ENCODE measurements at places on chromosomes 1 and 21.
A peak's percentile ranks its signal among the peaks of the same experiment; 100 is the strongest.

DNA sequence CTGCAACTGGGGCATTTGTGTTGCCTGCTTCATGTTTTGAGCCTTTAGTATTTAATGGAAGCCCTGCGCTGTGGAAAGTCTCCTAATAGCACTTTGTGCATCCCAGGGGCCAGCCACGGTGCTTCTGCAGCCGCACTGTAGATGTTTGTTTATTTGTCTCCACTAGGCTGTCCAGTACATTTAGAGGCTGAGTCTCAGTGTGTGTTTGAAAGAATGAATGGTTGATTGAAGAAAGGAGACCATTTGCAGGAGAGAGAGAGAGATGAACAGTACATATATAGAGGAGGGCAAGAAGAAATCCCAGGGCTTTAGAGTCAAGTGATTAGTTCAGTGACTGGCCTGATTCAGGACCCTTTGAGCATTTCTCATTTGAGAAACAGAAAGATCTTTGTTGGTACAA, 33.9 kb downstream of the MPZL1 start:
- no peak for DNase-seq

DNA sequence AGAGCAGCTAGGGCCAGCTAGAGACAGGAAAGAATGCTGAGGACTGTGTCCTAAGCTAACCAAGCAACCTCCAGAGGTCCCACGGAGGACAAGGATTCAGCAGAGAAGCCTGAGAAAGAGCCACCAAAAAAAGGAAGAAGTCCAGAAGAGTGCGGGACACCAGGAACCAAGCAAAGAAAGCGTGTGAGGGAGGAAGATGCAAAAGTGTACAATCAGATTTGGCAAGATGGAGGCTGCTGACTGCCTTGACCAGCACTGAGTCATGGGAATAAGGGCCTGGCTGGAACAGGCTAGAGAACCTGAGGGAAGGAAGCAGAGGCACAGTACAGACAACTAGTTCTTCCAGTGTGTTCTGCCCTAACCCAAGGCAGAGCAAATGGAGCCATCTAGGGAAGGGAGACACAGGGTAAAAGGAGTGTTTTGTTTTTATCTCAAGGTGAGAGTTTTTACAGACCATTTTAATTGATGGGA, 18.5 kb downstream of the TP53BP2 start:
- DNase-seq: no peak

DNA sequence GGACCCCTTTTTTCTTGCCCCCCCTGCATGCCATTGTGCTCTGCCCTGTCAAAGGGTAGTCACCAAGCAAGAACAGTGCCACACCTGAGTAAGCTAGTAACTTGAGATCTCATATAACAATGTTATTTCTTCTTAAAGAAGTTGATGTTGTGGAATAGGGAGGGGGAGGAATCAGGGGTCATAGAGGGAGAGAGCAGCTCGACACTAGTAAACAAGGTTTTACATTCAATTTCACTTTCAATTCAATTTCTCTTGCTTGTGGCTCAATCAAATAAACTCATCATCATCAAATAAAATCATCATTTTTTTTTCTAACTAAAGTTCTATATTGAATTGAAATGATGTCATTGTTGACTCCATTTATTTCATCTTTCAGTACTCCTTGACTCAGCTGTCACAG, 106.4 kb downstream of the CRB1 start:
- DNase-seq: no peak

GRCh38 chr1:43653893-43654292, 3.9 kb downstream of the KDM4A start:
- no peak for DNase-seq

- DNase-seq: peak; percentile 38
Measured at GRCh38 chr21:25568246-25568645, 39.0 kb downstream of the MRPL39 start.

DNA sequence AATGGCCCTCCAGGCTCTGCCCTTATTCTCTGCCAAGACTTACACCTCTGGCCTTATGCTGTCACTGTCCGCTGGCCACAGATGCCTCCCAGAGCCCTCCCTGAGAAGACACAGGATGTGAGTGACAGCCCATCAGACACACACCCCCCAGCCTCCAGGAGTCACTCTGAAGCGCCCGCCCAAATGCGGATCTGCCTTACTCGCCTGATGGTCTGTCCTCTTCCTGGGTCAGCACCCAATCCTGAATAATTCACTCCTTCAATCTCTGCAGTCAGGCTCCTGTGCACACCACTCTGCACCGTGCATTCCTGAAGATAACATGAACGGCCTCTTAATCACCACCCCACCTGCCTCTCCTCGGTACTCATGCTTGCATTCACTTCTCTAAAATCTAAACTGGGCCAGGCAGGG, 14.7 kb downstream of the CLSTN1 start:
- no peak for DNase-seq

- no peak for DNase-seq
Measured at GRCh38 chr21:15872236-15872635, 142.5 kb downstream of the USP25 start.

DNA sequence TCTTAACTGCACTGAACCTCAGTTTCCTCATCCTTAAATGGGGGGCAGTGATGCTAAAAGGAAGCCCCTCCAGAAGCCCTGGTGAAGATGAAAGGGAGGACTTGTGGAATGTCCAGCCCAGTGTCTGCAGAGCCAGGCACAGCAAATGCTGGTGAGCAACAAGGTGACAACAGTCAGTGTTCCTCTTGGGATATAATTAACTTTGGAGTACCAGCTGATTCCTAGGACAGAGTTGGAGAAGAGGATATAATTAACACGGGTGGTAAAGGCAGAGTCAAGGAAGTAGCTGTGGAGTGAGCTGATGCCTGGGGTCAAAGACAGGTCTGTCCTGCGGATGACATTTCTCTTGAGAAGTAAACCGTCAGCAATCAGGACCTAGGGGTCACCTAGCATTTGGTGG, 60.7 kb upstream of the MRPS6 start:
- no peak for DNase-seq

DNA sequence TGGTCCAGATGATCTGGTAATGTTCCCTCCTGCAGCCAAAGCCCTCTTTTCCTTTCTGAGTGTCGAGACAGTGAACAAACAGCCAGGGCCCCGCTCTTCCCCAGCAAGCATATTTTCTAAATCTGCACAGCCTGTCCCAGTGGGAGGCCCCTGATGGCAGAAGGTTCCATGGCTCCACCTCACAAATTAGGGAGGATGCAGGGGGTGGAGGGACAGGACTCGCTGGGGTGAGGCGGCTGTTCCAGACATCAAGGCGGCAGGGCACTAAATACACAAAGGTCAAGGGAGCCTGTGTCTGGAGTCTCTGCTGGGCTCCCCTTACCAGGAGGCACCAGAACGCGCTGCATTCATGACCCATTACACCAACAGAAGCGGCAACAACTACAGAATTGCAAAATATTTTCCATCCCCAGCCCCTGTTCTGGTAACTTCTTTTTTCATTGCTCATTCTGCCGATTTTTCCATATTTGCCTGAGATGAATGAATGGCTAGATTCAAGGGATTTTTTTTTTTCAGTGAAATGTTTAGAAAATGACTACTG, 27.0 kb upstream of the PRELP start:
- no peak for DNase-seq

DNA sequence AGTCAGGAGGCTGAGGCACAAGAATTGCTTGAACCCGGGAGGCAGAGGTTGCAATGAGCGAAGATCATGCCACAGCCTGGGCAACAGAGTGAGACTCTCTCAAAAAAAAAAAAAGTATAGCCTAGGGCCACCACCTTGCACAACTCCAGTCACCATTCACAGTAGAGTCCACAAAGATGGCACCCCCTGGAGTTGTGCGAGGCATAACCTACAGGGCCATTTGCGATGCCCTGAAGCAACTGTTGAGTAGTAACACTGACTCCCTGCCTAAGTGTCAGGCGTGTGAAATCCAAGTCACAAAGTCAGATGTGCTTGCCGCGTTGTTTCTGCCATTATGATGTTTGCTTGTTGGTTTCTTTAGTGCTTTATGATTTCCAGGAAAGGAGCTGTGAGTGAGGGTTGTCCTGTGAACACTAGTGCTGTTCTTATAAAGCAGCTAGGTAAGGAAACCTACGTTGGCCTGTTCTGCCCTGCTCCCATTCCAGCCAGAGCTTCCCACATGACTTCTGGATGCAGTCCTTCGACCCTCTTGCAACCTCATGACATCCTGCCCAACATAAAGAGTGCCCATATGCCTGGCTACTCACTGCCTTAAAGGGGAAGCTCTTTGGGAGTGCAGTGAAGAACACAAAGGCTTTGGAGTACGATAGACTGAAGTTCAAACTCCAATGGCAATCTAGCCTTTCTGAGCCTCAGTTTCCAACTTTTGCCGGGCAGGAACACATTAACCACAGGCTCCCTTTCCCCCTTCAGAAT, 29.8 kb downstream of the FHAD1 start:
- DNase-seq: no peak

- DNase-seq: no peak
Measured at GRCh38 chr1:27592931-27593677, 10.8 kb downstream of the AHDC1 start.

DNA sequence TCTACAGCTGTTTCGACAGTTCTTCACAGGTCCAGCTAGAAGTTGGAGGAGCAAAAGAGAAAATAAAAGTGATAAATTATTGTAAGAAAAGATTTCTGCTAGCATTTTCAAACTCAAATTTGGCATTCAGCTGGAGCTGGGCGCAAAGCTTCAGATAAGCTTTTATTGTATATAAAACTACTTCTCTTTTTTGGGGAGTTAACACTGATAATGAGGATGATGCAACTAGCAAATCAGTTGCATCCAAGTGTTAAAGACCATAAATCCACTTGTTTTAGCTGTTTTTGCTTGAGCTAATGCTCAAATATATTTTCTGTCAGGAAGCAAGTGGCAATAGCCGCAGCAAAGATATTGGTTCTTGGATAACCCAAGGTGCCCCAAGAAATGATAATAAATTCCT, 127.1 kb upstream of the PKN2 start:
- no peak for DNase-seq
